ENCODE measurements at places on chromosomes 3 and 15.

GRCh38 chr15:52246686-52247431 lies 48.7 kb downstream of the MYO5C start:
- no peak for DNase-seq

GRCh38 chr3:8458238-8458661 lies 43.4 kb upstream of the LMCD1 start:
- DNase-seq = no peak

DNA sequence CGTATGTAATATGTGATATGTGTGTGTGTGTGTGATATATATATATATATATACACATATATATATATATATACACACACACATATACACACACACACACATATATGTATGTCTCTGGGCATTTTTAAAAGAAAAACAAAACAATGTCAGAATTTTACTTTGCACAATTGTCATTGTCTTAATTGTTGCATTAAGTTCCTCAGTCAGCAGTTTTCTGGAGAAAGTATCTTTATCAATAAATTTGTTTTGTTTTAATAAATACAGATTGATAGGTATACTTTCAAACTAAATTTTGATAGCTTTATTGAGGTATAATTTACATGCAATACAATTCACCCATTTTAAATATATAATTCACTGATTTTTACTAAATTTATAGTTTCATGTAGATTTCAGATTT lies 62.9 kb upstream of the SENP5 start:
- DNase-seq = no peak

DNA sequence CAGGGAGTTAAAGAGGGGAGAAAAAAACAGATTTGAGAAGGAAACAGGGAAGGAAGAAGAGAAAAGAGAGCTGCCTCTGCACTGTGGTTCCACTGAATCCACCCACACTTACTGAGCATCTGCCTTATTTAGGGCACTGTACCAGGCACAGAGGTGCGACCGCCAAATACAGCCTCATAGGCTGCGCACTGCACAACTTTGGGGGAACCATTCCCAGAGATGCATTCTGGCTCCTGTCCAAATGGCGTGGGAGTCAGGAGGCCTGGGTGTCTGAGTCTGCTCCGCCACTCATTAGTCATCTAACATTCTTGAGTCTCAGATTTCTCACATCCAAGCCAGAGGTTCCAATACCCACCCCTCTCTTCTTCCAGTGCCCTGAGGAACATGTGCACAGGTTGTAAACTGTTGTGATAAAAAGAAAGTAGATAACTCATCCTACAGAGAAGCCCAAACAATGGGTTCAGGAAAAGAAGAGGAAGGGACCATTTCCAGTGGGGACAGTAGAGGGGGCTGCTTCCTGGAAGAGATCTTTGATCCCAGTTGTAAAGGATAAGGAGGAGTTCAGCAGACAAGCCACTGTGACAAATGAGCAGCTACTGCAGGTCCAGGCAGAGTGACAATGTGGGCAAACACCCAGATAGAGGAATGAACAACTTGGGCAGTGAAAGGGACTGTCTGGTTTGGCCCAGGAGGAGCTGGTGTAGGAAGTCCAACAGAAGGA lies 254.6 kb downstream of the UACA start:
- no peak for DNase-seq

DNA sequence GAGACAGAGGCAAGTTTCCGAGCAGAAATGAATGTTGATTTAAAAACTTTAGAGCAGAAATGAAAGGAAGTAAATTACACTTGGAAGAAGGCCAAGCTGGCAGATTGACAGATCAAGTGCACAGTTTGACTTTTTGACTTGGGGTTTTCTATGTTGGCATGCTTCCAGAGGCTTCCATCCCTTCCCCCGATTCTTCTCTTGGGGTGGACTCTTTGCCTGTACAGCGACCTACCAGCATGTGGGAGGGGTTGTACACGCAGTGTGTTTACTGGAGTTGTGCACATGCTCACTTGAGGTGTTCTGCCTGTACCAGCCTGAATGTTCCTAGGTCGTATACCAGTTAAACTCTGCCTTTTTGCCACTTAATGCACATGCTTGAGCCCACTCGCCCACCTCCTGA lies 701.5 kb upstream of the GBE1 start:
- no peak for DNase-seq

DNA sequence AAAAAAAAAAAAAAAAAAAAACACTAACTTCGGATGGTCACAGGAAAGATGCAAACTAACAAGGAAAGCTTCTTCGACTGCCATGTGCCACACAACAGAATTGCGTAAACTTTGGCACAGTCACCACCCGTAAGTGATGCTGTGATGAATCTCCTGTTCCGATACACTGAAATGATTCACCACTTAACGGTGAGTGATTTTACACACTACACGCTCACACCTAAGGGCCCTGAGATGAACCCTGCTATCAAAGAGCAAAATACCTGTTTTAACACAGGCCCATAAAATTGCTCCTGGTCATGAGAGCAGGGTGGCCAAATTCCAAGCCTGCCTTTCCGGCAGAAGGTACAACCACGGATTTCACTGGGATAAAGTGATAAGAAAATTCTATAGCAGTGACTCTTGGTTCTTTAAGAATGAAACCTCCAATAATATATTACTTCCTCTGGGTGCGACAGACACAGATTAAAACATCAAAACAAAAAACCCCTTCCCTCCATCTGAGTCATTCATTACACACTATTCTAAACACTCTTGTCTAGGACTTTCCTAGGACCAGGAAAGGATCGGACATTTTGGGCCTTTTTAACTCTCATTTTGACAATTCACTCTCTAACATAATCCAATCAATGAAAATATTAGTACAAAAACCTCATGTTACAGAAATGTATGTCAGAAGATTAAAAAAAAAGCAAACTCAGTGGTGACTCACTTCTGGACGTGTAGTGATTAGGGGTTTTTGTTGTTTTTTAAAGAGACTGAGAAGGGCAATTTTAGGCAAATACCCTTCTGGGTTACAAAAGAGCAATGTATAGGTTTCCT lies 28.3 kb downstream of the LRIG1 start:
- DNase-seq = peak; percentile 63

DNA sequence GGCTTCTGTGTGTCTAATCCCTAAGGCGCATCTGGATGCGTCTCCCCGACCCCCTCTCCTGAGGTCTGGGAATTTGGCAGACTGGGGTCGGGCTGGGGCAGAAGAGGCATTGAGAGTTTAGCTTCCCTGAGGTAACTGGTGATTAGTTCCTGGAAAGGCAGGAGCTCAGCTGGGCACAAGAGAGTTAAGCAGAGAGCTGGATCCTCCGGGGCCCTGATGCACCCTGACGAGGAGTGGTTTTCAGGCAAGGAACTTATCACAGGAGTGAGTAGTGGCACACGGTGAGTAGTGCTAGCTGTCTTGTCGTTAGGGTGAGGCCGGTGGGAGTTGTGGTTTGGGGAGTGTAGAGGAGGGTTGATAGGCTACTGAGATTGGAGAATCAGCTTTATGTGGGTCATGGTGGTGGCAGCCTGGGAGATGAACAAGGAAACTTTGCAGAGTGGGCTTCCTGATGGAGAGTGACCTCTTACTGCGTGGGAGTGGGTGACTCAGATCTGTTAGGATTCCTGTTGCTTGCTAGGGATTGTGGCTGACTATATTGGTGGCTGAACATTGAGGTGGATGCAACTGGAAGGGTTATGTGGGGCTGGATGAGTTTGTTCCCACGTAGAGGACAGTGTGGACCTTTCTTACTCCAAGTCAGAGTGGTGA lies 897 bp downstream of the RAD54L2 start:
- DNase-seq = peak; percentile 61

GRCh38 chr15:85973584-85974347 lies 105.9 kb upstream of the AGBL1 start:
- no peak for DNase-seq

GRCh38 chr3:1404270-1404962 lies 311.6 kb downstream of the CNTN6 start:
- DNase-seq = no peak

- DNase-seq = no peak
These were observed 2.6 kb downstream of the PPM1M start for GRCh38 chr3:52248165-52248541.

- no peak for DNase-seq
These were observed 4.3 kb downstream of the RHOV start for GRCh38 chr15:40869686-40870085.

DNA sequence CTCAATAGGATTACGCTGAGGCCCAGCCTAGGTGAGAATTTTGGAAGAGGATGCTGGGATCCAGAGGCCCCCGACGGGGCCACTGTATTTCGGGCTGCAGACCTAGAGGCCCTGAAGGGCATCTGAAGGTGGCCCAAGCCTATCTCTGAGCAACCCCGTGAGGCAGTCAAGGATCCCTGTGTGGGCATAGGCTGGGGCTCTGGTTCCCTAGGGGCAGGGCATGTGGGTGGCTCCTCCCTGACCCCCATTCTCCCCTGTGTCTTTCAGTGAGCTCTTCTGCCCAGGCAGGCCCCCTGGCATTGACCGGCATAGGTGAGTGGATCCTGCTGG lies 216.0 kb downstream of the SNRPN start:
- DNase-seq = no peak

- no peak for DNase-seq
These were observed 142.4 kb downstream of the EPHB1 start for GRCh38 chr3:134937256-134938028.

GRCh38 chr15:95353512-95353911 lies 977.0 kb upstream of the NR2F2 start:
- DNase-seq = no peak

DNA sequence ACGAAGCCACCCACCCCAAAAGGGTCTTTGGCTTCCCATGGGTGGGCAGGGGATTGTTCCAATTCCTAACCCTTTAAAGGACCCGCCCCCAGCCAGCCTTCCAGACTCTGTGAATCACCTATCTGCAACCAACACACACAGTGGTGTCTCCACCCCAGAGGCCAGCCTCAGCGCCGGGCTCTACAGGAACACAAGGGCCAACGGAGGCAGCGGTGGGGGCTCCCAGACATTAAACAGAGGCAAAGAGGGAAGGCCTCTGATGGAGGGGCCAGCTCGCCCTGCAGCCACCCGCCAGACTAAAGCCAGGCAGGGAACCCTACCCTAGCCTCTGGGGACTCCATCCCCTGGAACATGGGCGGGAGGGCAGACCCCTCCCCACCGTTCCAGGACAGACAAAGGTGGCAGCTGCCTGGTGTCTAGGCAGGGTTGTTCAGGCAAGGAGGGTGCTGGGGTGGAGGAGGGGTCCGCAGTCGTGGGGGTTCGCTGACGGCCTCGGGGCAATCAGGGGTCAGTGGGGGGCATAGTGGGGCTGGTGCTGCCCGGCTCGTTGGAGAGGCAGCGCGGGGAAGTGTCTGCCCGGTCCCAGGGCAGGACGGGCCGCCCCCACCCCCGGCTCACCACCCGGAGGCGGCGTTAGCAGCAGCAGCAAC lies 448 bp downstream of the SHISA5 start:
- peak; percentile 57 for DNase-seq

- no peak for DNase-seq
These were observed 18.8 kb downstream of the TNIK start for GRCh38 chr3:171441381-171441780.

GRCh38 chr3:160564949-160565441 lies 376 bp downstream of the KPNA4 start:
- DNase-seq = peak; percentile 20

GRCh38 chr3:183591881-183592521 lies 36.5 kb upstream of the KLHL6 start:
- no peak for DNase-seq

DNA sequence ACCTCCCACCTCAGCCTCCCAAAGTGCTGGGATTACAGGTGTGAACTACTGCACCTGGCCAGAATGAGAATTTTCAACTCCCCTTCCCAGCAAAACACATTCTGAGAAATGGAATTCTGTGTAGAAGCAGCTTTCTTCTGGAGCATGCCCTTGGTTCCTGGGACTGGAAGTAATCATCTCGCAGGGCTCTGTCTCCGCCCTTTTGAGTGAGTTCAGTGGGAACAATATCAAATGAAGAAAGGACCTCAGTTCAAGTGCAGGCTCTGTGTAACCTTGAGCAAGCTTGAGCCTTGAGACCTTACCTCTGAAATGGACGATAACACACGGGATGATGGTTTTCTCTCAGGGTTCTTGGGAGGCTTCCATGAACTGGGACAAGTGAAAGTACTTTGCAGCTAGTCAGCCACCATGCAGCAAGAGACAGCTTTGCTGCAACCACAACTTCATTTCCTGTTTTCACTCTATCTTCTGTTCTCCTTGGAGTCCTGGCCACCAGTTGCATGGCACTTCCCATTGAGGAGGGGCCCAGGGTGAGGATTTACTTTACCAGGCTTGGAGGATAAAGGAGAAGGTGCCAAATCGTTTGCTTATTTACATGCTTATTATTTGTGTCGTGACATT lies 35.7 kb upstream of the IGF1R start:
- no peak for DNase-seq

GRCh38 chr3:177830411-177830849 lies 633.1 kb upstream of the TBL1XR1 start:
- DNase-seq = no peak

DNA sequence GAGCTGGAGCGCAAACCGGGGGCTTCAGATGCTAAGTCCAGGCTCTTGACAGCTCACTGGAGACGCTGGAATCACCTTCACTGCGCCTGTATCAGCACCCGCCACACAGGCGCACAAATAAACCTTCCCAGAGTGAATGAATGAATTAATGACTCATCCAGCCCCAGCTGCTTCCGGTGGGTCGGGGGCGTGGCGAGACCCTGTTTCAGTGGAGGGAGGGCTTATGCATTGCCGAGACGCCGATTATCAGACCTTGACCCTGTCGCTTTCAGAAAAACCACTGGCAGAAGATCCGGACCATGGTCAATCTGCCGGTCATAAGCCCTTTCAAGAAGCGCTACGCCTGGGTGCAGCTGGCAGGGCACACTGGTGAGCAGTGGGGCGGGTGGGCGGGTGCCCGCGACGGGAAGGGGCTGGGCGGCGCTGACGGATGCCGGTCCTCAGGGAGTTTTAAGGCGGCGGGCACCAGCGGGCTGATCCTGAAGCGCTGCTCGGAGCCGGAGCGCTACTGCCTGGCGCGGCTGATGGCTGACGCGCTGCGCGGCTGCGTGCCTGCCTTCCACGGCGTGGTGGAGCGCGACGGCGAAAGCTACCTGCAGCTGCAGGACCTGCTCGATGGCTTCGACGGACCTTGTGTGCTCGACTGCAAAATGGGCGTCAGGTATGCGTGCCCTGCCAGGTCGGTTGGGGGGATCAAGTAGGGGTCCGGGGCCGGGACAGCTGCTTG lies 7.7 kb downstream of the ITPKA start:
- no peak for DNase-seq

GRCh38 chr15:90414408-90415028 lies 26.5 kb downstream of the IQGAP1 start:
- no peak for DNase-seq

DNA sequence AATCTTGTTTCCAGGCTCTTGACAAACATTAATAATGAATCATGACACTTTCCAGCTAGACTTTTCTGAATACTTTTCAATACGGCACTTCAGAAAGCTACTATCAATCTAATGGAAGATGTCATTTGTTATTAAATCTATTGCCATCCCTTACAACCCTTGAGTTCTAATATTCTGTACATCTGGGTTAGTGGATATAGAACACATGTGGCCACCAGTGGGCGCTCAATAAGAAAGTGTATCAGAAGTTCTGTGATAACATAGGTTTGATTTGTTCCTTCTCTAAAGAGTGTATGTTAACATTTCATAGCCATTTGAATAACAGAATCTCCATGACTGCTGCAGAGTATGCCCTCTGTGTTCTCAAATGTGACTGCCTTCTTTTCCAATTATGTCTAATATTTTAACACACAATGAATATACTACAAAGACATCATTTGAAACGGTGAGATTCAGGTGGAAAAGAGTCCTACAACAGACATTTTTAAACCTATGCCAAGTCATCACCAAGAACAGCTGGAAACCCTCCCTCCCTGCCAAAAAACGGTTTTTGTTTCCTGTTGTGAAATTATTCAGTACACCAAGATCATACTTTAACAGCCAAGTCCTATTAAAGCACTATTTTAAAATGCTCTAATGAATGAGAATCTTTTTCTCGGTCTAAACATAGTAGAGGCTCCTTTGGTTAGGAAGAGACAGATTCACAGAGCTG lies 22.2 kb downstream of the ALDH1A2 start:
- DNase-seq = no peak
